ENCODE measurements at places on chromosomes 5 and 9.

DNA sequence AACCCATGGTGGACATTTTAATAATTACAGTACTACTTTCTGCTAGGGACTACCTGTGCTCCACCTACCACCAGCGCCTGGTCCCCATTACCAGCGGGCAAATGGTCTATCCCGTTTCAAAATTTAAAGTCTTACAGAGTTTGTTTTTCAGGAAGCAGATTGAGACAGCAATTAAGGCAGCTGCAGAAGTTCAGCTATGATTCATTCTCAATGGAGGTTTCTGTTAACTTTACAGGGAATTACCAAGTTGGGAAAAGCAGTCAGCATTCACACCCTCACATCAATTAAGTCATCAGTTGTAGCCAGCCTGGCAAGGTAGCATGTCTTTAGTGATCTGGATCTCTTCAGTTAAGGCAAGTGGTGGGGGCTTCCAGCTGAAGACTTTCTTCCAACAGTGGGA is 410.6 kb upstream of the DAB2 start:
- no peak for DNase-seq

DNA sequence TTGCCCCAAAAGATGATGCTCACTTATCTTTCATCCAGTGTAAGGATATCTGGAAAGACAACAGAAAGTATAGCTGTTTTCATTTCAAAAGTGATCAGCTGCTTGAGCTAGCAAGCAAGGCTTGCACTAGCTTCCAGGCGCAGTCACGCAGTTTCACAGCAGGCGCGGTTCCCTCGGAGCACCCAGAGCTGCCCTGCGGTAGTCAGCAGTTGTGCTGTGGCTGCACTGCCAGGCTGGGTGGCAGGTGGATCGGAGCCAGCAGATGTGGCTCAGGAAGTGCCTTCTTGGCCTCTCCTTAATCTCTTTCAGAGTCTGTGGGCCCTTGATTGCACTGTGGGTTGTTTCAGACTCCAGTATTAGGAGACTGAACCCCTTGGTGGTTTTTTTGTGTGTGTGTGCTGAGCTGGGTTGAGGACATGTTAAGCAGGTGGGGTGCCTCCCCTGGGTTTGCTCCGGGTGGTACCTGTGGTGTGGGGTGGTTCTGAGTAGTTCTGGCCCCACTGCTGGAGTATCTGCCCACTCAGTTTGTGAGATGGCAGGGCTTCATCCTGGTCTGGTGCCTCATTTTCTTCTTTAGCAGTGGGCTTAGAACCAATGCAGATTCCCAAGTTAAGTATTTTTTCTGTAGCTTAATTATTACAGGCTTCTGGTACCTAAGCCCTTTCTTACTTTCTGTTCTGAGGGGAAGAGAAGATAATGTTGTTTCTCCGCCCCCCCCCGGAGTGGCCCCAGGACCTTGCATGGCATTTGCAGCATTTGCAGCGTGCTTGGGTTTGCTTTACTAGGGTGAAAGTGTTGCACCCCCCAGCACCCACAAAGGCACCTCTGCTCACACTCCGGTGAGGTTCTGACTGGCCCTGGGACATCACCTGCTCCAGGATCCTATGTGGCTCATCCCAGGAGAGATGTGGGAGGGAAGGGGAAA is 16.4 kb downstream of the TENT4A start:
- DNase-seq: peak; percentile 9

- peak; percentile 91 for DNase-seq
Observed at GRCh38 chr9:129888293-129889121, 53.2 kb downstream of the USP20 start.

DNA sequence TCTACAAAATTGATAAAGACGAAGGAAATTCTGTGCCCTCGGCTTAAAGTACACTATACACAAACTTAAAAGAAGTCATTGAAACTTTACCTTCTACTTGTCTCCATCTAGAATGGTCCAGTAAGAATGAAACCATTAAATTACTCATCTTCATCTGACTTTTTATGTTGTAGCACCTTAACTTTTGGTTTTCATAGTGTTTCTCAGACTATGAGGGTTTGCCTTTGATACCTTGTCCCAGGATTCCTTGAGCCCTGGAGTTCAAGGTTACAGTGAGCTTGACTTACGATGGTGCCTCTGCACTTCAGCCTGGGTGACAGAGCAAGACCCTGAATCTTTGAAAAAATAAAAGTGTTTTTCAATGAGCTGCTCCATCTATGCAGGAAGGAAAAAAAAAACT is 132.2 kb downstream of the CDC42SE2 start:
- DNase-seq: no peak

GRCh38 chr5:126464016-126464415 is 40.8 kb downstream of the GRAMD2B start:
- no peak for DNase-seq

DNA sequence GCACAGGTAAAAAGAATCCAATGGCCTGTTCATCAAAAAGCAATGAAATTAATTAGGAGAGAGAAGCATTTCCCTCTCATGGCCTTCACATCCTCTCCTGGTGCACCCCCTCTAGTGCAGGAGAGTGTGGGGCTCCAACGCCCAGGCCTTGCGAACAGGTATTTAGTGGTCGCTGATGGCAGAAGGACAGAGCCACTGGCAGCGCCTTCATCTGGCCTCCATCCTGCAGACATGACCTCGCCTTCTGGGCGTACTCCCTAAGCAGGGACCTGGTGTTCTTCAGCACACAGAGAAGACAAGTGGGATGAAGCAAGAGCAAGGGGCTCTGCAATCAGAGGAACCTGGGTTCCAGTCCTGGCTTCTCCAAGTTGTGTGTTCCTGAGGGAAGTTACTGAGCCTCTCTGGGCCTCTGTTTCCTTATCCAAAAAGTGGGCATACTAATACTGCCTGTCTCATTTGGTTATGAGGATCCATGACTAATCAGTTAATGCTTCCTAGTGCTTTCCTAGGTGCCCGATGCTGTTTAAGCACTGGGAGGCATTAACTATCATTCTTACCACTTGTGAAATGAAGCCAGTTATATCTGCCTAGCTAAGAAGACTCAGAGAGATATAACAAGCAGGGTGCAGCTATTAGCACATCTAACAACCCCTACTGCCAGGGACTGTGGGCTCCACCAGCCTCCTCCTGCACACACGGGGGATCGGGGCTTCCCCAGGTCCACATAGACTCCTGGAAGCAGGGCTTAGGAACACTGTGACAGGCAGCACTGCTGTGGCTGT is 77.3 kb downstream of the SEMA4D start:
- DNase-seq: no peak

GRCh38 chr9:111287127-111287526 is 42.9 kb downstream of the OR2K2 start:
- no peak for DNase-seq

DNA sequence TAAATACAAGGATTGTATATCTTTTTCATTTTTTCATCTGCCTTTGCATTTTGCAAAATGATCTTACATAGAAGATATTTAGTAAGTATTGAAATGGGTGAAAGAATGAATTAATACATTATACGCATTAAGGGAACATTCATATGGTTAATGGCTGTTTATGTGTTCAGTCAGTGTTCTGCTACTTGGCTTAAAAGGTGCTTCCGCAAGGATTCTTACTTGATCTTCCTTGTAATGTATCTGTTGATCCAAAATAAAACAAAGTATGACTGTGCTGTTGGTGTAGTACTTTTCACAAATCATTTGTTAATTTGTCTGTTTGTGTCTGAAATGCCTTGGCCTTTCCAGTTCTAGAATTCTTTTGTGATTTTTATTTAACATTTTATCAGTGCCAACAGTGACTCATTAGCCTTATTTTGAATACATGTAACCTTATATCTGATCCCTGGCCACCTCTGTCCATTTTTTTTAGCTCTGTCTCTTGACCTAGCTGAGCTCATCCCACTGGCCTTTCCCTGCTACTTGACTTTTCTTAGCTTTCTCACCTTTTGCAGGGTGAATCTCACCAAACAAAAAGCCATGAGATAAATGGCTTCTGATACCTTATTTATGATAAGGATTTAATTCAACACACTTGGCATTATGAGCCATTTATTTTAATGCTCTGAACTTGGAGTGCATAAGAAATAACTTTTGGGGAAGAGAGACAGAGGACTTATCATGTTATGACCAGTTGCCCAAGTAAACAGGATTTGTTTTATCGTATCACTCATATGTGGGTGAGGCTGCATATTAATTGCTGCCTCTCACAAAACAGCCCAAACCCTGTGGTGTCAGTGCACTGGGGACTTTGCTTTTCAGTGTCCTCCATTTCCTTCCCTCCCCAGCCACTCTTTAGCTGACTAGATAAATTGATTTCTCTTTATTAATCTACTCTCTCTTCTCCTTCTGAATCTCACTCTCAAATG is 340.3 kb downstream of the KDM4C start:
- DNase-seq: no peak

DNA sequence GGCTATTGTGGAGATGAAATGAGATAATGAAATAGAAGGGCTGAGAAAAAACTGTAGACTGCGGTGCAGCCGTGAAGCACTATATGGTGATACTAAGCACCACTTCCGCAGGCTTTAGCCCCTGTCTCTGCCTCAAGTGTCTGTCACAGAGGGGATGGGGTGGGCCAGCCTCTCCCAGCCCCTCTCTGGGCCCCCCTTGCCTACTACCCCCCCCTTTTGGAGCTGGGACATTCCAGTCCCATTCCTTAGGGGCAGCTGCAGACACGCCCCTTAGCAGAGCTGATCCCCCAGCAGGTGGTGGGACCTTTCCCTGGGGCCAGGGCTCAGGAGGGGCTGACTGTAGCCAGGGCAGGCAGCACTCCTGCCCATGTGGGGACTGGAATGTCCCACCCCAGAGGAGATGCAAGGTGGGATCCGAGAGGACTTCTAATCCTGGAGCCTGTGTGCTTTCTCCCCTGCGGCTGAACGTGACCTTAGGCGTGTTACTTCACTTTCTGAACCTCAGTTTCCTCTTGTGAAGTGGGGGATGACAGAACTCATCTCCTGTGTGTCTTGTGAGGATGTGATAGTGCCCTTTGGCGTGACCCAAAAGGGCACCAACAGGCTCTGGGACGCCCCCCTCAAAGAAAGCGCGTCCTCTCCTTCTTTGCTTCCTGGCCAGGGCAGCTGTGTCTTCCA is 1.9 kb downstream of the N4BP3 start:
- no peak for DNase-seq

DNA sequence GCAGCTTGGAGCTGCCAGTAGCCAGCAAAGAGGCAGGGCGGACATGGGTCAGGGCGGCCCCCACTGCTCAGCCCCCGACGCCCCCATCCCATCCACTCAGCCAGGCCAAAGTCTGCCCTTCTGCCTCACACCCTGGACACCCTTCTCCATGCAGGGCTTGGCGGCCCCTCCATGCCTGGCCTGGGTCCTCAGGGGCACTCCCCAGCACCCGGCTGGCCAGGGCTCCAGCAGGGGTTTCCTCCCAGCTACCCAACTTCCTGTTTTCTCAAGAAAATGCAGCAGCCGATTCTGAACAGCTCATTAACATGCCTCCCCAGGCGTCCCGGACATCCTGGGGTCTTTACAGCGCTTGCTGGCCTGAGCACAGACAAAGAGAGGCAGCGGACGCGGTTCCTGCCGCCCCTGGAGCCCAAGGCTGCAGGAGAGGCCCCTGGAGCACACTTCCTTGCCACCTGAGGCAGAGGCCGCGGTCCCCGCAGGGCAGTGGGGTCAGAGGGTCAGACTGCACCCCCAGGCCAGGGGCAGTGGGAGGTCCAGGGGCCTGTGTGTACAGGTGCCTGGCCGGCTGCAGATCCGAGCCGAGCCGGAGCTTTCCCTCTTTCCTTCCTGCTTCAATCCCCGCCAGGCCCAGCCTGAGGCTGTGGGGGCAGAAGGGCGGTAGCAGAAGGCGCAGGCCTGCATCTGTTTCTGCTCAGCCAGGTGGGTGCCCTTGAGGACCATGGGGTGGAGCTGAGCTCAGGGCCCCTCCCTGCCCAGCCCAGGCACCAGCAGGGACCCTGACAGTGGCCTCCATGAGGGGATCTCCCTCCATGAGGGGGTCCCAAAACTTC is 18.7 kb upstream of the NRARP start:
- DNase-seq: no peak

- no peak for DNase-seq
Observed at GRCh38 chr9:99660191-99660636, 161.5 kb upstream of the NR4A3 start.

- DNase-seq: no peak
Observed at GRCh38 chr5:170681013-170681433, 102.5 kb upstream of the GABRP start.

DNA sequence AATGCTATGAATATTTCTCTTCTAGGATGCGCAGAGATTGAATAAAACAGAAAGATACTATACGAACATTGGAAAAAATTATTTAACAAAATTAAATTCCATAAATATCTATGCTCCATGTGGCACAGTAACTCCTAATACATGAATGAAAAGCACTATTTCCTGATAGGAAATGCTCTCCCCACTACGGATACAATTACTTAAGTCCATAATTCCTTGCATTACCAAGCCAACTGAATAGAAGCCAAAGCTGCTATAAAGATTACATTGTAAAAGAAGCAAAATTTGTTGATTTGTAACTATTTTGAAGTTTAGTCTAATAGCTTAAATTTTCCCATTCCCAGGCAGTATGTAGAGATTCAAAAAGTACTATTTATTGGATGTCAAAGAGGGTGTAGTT is 61.8 kb upstream of the SNX2 start:
- DNase-seq: no peak

GRCh38 chr5:180647941-180648500 is 1.4 kb downstream of the FLT4 start:
- DNase-seq: no peak

DNA sequence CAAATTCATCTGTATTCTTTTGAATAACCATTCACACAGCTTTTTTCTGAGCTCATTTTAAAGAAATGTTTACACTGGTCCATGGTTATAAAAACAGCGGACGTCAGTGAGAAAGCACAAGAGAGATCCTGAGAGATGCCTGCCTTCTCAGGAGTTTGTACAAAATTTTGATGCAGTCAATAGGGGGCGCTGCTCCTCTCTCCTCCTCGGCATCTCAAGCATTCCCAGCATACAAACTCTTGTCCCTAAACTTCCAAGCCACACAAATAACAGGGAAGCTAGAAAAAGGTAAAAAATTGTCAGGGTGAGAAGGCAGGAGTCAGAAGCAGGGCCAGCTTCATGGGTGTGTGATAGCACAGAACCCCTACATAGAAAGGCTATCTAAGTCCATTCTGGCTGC is 11.2 kb upstream of the CCDC152 start:
- no peak for DNase-seq

DNA sequence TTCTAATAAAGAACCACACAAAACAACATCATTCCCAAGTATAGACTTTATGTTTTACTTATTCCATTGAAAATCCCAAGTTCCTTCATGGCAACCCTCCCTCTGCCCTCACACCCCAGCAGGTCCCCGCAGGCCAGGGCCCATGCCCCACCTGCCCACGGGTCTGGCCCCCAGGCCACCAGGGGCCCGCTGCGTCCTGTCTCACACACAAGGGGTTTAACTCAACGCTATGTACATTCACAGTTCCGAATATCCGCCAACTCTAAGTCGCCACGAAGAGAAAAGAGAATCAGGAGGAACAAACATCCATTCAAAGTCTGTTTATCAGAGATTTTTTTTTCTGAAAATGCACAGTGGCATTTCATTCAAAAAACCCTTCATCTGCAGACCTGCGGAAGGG is 16.2 kb upstream of the SLC6A3 start:
- DNase-seq: no peak
